ENCODE measurements at places on chromosomes 11 and 22. TPM values are rescaled to one million over a fixed set of nuclear protein-coding genes. Genes with fewer than 3 reads are reported as not detected.

DNA sequence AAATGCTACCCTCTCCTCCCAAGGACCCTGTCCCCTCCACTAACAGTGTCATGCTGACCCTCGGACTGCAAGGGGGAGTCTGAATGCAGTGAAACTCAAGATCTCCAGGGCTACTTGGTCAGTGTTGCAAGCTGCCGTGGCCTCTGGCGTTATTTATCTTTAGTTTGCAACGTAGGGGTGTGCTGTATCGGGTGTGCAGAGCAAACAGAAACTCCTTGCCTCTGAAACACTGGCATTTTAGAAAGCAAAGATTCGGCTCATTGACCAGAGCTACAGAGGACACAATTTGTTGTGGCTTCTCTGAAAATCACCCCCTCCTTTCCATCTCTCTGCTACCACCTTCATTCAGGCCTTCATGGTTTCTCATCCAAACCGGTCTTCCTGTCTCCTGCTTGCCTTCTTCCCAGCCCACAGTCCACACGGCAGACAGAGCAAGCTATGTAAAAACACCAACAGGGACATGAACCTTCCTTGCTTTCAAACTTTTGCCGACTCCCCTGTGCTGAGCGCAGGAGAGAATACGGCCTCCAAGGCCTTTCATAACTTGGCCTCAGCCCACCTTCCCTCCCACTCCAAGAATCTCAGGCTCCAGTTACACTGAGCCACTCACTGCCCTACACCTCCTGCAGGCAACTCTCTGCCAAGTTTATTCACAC, 14.9 kb downstream of the FZD4 start:
- DNase-seq: peak; percentile 43

DNA sequence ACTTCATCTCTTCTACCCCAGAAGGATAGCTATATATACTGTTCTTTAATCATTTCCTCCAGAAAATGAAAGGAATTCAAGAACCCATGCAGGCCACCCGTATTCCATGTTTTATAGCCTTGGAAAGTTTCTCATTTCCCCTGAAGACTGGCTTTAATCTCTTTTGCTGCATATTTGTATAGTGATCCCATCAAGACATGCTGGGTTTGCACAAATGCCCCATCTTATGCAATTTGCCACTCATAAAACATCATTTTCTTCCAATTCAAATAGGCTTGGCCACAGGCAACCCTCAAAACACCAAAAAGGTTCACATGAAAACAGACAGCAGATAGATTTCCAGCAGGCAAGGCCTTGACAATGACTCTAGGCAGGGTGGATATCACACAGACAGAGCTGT, 28.3 kb upstream of the APOA1 start:
- no peak for DNase-seq

- DNase-seq: no peak
Observed at GRCh38 chr11:81253244-81253643, 1480.4 kb downstream of the FAM181B start.

GRCh38 chr22:20431511-20432192, 6.0 kb downstream of the SCARF2 start:
- no peak for DNase-seq

- DNase-seq: no peak
Observed at GRCh38 chr11:45889966-45890365, 4.5 kb downstream of the MAPK8IP1 start.

DNA sequence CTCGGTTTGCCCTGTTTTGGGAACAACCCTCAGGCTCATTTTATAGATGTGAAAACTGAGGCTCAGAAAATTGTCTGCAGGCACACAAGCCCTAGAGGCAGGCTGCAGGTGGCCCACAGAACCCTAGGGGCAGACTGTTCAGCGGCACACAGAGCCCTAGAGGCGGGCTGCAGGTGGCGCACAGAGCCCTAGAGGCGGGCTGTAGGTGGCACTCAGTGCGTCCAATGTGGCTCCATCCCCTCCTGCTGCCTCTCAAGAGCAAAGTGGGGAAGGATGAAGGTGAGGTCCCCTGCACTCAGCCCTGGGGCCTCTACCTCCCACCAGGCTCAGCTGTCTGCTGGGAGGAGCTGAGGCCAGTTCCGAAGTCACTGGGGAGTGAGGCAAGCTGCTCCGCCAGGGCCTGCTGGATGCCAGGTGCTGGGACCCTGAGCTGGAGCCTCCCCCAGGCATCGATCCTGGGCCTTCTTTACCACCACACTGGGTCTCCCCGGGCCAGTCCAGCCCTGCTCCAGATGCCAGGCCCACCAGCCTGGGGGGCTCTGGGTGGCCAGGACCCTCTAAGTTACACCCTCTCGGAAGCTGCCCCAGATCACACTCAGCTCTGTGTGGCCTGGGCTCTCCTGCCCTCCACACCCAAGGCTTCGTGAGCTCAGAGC, 2.3 kb downstream of the ACY3 start:
- no peak for DNase-seq

The GAL3ST1 gene
- total RNA-seq: 22.2 TPM

- DNase-seq: no peak
Observed at GRCh38 chr11:19409307-19409706, 168.6 kb upstream of the E2F8 start.
